Dermis microvascular lymphatic vessel endothelial cell (primary cell): ENCODE measurements at places on chromosomes 6 and 20.

DNA sequence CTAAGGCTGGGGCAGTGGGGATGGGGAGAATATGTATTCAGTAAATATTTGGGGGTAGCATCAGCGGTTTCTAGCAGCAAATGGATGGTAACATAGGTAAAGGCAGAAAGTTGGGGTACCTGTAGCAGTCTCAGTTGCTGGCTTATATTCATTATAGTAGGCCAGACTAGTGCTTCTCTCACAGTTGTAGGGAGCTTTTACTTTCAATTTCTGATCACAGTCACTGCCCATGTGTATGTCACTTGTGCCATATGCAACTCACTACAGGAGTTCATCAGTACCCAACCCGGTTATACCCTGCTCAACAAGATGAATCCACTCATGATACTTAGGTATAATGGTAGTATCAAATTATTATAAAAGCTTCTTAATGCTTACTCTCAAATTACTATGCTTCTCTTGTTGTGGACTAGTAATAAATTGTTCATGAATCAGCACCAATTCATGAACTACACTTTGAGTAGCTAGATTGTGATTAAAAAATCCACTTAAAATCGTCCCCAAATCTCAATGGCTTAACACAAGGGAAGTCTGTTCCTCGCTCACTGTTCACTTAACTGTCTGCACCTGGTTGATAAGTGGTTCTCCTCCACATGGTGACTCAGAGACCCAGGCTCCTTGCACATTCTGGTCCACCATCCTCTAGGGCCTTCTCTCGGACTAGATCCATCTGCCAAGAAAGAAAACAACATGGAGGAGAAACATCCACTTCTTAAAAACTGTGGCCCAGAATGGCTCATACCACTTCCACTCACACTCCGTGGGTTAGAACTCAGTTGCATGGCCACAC, 31.3 kb upstream of the MYLIP start:
- DNase-seq = no peak

DNA sequence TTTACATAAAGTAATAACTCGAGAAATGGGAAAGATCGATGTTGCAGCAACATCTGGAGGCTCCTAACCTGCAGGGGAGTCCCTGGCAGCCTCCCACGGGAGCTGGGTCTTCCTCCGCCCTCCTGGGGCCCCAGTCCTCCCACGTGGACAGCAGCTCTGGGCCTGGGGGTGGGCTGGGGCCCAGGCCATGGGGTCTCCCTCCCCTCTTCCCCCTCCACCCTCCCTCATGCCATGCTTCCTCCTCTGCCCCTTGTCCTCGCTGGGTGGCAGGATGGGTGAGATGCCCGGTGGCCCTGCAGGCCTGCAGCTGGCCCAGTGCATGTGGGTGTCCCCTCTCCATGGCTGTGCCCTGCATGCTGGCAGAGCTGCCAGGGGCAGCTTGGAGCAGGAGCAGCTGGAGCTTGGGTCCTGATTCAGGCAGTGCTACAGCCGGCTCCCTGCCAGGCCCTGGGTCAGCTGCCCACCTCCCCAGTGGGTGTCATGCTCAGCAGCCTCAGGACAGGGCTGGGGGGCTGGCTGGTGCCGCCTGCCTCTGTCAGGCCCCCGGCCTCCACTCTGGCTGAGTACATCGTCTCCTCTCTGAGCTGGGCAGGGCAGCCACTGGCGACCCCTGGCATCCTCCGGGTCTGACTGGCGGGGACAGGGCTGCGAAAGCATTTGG, 48.9 kb upstream of the BHLHE23 start:
- DNase-seq = no peak

DNA sequence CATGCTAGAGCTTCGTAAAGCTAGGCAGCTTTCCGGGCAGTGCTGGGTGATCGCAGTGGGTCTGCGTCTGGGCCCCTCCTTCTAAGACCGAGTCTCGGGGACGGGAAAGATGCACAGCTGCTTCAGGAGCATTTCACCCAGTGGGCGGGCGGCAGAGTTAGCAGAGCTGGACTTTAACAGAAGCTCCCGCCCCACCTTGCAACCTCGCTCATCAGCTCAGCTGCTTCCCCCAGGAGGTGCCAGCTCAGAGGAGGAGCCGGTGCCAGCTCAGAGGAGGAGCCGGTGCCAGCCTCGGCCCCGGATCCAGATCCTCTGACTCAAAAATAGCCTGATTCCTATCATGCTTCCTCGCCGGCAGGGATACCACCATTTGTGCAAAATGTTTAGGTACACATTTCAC, 94.5 kb upstream of the RPS6KA2 start:
- no peak for DNase-seq

DNA sequence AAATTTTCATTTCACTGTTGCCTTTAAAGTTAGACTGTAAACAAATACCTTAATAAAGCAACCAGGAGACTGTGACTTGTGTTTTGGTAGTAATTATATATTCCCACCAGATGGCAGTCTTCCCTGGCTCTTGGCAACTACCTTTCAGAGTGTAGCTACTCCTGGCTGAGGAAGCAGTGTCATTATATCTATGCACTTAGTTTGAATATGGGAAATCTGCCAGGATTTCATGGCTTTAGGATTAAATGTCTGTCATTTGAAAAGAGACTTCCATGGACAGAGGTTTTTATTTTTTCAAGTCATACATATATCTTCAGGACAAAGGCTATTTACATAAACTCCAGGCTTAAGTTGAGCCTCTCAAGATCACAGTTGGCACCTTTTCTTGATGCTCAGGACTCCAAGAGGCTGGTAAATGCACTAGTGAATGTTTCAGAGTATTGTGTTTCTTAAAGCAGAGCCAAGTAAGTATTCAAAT, 160.1 kb downstream of the C6orf58 start:
- DNase-seq = peak; percentile 73

- DNase-seq = no peak
These were observed 43.3 kb upstream of the MRPS10 start for GRCh38 chr6:42260972-42261371.

DNA sequence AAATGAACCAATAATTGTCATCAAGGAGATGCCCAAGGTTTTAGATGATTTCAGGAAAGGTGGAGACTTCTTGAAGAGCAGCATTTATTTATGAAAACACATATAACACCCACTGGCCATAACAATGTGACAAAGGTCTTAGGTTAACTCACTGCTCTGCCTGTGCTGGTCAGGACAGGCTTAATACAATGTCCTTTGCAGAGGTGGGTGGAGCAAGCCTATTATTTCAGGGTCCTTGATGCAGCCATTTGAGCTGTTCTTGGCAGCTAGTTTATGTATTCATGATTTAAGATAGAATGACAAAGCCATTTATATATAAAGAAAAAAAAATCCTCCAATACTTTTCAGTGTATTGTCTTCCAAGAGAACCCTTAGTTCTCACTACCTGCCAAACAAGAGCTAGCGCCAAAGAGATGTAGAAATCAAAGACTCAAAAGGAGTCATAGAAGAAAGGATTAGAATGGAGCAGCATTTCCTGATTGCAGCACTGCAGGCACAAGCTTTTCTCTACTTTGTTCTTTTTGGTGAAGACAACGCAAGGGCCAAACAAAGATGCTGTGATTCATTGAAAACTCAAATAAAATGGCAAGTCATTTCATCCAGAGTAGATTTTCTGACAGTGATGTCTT, 124.3 kb upstream of the TSHZ2 start:
- DNase-seq = no peak

- DNase-seq = peak; percentile 19
These were observed 744 bp downstream of the STAU1 start for GRCh38 chr20:49187330-49187850.

- DNase-seq = no peak
These were observed 115.4 kb downstream of the PLEKHG1 start for GRCh38 chr6:150715133-150715532.

DNA sequence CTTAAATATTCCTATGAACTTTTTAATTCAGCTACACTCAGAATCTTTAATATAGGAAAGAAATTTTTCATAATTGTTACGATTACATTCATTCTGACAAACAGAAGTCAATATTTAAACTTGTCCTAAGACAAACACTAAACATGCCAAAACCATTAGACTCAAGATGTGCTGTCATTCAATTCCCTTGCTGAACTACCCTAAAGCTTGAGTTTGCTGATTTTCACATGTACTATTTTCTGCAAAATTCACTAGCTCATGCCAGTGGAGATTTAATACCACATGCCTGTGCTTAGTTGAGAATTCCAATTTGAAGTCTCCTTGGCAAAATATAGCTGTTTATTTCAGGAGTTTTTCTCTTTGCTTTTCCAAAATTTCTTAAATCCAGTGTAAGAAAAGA, 448.0 kb downstream of the COL12A1 start:
- no peak for DNase-seq

DNA sequence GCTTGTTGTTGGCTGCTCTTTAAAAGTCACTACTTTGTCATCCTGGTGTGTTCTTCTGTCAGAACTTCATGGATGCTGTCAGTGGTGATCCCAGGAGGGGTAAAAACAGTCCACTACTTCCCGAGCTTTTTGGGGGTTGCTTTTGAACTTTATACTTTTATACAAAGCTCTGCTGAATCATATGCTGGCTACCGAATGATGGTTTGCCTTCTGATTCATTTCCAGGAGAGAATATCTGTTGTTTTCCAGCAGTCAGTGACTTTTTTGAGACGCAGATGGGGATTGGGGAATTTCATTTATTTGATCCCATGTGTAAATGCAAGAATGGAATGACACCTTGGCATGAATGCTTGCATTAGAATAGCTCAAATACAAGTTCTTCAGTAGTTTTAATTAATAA, 32.7 kb upstream of the COL10A1 start:
- no peak for DNase-seq

- DNase-seq = no peak
These were observed 60.1 kb downstream of the DAAM2 start for GRCh38 chr6:39852324-39852723.
